ENCODE measurements at places on chromosomes 2 and 18.
A peak's percentile ranks its signal among the peaks of the same experiment; 100 is the strongest.

DNA sequence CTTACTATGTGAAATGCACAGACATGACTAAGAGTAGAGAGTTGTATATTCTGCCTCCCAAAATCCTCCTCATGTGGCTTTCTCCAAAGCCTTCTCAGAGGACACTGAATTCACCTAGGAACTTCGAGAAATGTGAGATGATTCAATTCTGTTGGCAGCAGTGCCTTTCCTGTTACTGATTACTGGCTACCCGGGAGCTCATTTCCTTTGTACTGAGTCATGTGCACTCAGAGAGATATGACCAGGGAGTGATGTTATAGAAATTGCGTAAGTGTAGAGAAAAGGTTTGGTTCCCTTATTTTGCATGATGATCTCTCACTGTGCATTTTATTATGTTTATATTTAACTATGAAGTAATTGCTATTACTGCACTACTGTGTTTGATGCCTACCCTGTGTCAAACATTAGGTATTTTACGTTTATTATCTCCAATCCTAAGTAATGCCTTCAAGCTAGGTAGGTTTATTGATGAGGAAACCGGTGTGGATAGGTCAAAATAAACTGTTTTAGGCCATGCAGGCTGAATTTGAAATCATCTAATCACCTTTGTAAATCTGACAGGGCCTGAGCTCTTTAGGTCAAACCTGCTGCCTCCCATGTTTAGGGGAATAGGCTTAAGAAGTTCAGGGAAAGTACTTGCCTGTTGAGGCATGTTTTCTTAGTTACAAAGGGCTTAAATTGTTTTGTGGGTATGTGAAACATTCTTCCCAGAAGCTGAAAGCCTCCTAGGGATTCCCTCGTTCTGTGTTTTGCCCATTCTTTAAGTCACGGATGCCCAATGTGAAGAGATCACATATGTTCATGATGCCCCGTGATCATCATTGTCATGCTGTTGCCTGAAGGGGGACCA, 86.8 kb downstream of the FMNL2 start:
- peak; percentile 32 for DNase-seq

- DNase-seq, result peak; percentile 72
These were observed 32.0 kb upstream of the GPR55 start for GRCh38 chr2:230956827-230957755.

DNA sequence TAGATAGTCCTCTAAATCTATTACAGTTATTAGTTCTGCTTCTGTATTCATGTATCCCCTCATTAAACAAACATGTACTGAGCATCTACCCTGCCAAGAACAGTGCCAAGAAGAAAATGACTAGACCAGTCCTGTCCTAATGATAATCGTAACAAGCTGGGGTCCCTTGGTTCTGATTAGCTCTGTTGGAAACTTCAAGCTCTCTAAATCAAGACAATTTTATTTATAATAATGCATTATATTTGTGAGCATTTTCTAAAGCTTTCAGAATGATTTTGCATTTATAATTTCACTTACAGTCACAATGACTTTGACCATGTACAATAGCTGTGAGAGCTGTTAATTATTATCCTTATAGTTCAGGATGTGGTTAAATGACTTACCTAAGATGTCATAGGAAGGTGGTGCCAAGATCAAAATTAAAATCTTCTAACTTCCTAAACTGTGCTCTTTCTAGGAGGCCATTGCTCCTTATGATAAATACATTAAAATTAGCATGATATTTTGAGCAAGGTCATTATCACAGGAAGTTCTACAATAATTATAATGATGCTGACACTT, 336.5 kb upstream of the SLC39A10 start:
- no peak for DNase-seq

- no peak for DNase-seq
These were observed 185.0 kb downstream of the CTIF start for GRCh38 chr18:48723837-48724236.

GRCh38 chr2:118940486-118941120, 1.4 kb upstream of the MARCO start:
- no peak for DNase-seq

- peak; percentile 67 for DNase-seq
These were observed 52.0 kb upstream of the FAM171B start for GRCh38 chr2:186641807-186642321.

DNA sequence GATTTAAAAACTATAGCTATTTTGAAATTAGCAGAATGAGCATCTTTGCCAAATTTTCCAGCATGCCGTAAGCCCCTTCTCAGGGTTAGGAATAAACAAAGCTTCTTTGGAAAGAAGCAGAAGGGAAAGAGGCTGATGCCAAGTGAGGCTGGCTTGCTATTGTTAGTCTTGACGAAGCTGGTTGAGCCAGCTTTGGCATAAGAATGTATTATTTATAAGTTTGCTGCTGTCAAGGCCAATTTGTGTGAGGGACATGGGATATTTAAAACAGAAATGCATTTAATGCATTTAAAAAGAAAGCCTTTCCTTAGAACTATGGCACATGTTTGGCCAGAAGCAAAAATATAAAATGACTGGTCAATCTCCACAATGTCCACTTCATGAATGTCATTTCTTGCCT, 52.5 kb upstream of the TTN start:
- DNase-seq, result no peak

DNA sequence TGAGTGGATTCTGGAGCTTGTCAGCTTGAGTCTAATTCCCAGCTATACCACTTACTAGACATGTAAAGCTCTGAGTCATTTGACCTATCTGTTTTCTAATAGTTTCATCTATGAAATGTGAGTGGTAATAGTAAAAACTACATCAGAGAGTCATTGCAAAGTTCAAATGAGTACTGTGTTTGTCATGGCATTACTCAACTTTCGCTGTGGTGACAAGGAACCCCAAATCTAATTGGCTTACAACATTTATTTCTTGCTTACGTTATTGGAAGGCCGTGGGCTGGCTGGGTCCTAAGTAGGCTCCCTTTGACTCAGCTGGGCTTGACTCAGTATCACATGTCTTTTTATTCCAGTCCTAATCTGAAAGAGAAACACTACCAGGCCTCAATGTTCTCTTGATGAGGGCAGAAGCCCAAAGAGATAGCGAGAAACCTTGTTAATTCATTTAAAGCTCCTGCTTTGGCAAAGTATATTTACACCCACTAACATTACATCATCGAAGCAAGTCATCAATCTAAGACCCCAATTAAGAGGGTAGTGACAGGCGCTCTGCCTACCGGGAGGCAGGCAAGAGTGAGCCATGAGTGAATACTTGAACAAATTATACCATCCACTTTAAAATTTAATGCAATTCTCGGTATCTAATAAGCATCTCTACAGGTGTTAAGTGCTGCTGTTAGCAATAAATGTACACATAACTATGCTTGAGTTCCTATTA, 431.8 kb upstream of the SPHKAP start:
- no peak for DNase-seq

DNA sequence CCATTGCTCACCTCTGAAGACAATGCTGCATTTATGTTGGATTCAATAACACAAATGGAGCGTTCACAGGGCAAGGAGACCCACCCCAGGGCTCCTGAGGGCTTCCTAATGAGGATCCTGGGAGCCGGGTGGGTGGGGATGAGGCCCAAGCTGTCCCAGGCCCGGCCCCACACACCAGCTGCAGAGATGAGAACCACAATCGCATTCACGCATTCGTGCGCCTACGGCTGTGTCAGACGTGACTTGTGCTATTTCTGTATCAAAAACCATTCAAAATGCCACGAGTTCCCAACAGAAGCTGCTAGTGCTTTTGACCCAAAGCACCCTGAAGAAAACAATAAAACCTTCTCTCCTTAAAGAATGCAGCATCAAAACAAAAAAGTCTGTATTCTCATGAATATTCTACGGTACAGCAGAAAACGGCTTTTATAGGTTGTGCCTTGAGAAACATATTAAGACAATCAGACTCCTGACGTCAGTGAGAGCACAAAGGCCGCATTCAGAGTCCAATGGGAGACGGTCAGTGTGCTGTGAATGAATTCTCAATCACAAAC, 205.4 kb downstream of the HDAC4 start:
- DNase-seq, result no peak

DNA sequence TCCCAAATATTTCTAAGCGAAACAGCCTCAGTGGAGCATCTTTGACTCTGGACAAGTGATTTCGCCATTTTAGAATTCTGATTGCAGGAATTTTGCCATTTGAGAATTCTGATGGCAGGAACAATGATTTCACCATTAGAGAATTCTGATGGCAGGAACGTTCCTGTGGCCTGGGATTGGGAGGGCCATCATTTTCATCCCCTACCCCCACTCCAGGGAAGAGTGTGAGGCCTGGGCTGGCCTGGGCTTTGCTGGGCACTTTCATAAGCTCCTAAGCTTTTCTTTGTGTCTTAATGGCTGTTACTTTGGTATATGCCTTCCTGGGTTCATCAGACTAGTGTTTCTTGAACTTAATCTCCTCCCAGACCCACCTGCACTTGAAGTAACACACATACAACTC, 129.3 kb upstream of the EPAS1 start:
- DNase-seq, result no peak

DNA sequence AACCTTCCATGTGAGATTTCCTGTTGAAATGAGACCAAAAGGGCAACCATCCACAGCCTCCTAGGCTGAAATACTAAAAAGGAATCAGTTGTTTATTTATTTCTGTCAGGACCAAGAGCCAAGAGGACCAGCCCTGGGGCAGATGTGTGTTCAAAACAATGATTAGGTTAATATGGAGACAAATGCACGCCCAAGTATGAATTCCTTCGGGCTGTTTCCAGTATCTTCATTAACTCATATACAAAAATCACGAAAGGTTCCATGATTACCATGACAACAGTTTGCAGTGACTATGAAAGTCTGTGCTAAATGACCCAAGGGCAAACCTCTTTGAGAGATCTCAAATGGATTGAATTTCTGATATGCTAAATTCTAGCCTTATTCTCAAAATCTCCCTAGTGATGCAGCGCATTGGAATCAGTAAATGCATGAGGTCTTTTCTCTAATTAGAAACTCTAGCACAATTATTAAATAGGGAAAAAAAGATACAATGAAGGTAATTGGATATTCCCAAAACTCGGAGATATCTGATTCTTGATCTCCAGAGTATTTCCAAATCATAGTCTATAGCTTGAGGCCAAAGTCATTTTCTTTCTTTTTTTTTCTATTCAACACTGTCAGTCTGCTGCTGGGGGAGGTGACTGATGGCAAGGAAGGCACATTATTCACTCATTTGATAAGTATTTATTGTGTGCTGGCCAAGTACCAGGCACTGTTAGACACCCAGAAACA, 35.6 kb downstream of the VIT start:
- DNase-seq, result no peak

DNA sequence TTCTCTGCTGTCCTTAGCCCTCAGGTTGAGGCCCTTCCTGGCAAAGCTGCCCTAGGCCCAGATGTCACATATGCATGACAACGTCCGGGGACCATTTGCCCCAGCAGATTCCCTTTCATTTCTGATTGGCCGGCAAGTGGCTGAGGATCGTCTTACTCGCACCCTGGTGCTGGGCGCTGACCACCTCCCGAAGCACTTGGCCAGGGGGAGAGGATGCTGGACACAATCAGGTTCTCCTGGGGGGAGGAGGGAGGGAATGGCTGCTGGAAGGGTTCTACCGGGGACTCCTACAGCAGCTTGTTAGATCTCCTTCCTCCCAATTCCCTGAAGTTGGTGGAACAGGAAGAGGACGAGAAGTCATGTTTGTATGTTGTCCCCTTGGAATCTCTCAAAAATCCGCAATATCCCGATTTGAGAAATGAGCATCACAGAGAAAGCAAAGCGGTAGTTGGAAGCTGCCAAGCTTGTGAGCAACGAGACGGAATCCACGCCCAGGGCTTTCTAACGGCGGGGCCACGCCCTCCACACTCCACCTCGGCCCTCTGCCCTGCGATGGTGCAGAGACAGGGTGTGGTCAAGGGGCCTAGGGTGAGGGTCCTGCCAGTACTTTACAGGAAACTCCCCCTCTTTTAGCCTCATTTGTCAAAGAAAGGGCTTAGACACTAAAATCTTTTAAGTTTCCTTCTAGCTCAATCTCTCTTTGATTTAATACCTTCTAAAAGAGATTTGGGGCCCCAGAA, 61.8 kb upstream of the YWHAQ start:
- peak; percentile 57 for DNase-seq

GRCh38 chr2:102176172-102176571, 10.7 kb upstream of the IL1RL2 start:
- no peak for DNase-seq

- peak; percentile 75 for DNase-seq
These were observed at the start of gene OBSL1 for GRCh38 chr2:219571311-219572236. TSS of gene OBSL1 (minus strand) at chr2:219571539. CDS start at chr2:219571232, 307 bp downstream.

GRCh38 chr2:9256147-9256546, 49.5 kb downstream of the ASAP2 start:
- DNase-seq, result no peak

DNA sequence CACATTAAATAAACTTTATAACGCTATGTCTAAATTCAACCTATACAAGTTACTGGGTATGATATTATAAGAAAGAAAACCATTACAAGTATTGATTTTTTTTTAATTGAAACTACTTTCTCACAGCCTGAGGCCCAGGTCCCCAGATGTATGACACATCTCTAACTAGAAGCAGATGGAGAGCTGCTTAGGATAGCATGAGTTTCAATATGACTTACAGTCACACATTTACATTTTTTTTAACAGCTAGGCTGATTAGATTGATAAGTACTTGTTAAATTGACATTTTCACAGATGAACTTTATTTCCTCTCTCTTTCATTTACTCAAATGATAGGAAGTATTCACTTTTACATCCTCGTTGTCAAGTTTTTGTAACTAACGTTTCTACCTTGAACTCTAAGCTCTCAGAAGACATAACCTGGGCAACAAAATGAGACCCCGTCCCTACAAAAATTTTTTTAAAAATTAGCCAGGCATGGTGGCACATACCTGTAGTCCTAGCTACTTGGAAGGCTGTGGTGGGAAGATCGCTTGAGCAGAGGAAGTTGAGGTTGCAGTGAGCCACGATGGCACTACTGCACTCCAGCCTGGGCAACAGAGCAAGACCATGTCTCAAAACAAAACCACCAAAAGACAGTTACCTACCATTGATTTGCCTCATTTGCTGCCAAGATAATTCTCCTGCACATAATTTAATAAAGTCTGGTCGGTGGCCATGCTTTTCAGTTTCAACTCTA, 52.4 kb downstream of the STK39 start:
- no peak for DNase-seq

DNA sequence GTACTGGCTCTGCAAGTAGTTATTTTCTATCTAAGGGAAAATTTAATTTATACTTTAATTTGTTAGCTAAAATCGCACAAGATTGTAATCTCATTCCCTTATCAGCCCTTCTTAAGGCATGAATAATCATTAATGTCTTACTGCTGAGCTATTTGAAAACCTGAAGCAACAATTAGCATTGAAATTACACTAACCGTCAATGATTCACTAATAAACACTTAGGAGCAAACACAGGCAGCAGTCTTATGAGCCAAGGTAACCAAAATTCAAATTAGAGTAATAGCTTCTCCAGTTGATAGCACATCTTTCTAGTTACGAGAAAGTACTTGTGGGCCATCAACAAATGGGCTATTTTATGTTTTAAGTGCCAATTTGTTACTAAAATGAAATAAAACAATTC, 1289.7 kb downstream of the LRP1B start:
- DNase-seq, result no peak
